ENCODE measurements at places on chromosomes 16 and 17.

DNA sequence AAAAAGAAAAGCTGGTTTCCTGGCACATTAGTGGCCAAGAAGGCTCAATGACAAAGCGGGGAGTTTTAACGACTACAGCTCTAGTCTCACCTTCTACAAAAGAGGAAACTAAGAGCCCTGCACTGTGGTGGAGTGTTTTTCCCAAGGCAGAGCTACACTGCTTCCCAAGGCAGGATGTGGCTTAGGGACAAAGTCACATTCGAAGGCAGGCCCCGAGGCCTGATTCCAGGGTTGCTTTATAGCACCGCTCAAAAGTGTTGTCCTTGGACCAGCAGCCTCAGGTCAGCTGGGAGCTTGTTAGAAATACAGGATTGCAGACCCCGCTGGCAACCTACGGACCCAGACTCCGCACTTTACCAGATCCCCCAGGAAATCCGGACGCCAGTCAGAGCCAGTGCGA is 23.8 kb downstream of the TMEM92 start:
- no peak for DNase-seq

- no peak for DNase-seq
Measured at GRCh38 chr17:17768424-17769088, 68.2 kb downstream of the SREBF1 start.

GRCh38 chr17:83065660-83066542 is 13.5 kb upstream of the METRNL start:
- DNase-seq = no peak

- DNase-seq = no peak
Measured at GRCh38 chr17:50976951-50977472, 110.9 kb upstream of the TOB1 start.

GRCh38 chr17:39769974-39770587 is 32.3 kb downstream of the GRB7 start:
- no peak for DNase-seq

DNA sequence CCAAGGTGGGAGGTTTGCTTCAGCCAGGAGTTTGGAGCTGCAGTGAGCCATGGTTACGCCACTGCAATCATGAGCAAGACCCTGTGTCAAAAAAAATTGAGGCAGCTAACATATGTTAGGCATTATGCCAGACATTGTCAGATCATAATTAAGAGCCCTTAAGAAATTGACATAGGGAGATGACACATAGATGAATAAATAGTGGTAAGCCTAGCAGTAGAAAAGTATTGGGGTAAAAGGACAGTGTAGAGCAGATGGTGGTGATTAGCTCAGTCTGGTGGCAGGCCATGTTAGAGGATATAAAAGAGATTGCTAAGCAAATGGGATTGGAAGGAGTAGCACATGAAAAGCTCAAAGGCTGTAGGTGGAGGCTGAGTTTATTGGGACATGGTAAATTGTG is 22.6 kb downstream of the SRCAP start:
- DNase-seq = no peak

DNA sequence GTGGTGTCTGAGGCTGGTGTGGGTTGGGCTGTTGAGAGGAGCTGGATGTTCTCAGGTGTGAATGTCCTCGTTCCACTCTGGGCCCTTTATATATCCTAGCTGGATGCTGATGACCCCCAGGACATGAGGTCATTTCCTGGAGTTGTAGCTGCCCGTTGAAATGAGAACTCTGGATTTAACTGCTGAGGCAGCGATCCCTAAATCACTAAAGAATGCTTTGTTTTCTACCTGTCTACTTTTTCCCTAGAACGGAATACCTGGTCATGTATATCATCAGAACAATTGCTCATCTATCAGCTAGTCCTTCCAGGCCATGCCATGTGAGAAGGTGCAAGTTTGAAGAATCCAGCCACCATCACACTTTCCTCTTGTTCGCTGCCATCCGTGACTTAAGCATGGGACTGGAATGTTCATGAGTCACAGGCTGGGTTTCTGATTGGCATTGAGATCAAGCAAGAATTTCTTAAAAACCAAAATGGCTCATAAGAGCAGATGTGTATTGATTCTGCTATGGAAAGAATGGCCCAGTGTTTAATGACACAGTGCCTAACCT is at the start of gene KRTAP2-3:
Gene KRTAP2-3 (minus strand): TSS at position 63 of the 553 bp plus-strand sequence. CDS start 64 bp downstream, outside the sequence.
- no peak for DNase-seq

- no peak for DNase-seq
Measured at GRCh38 chr17:27481327-27481726, 25.1 kb downstream of the KSR1 start.

- no peak for DNase-seq
Measured at GRCh38 chr17:74078363-74078941, 125.0 kb upstream of the RPL38 start.

- DNase-seq = no peak
Measured at GRCh38 chr16:48385253-48386150, at the start of gene SIAH1. SIAH1 (minus strand) TSS chr16:48385413; CDS start chr16:48362428, 22,985 bp downstream.

- no peak for DNase-seq
Measured at GRCh38 chr16:81708266-81709015, 70.7 kb upstream of the PLCG2 start.

GRCh38 chr17:41666708-41667279 is 21.9 kb upstream of the EIF1 start:
- DNase-seq = peak; percentile 45

GRCh38 chr17:28716740-28717577 is 709 bp downstream of the RAB34 start:
- no peak for DNase-seq

DNA sequence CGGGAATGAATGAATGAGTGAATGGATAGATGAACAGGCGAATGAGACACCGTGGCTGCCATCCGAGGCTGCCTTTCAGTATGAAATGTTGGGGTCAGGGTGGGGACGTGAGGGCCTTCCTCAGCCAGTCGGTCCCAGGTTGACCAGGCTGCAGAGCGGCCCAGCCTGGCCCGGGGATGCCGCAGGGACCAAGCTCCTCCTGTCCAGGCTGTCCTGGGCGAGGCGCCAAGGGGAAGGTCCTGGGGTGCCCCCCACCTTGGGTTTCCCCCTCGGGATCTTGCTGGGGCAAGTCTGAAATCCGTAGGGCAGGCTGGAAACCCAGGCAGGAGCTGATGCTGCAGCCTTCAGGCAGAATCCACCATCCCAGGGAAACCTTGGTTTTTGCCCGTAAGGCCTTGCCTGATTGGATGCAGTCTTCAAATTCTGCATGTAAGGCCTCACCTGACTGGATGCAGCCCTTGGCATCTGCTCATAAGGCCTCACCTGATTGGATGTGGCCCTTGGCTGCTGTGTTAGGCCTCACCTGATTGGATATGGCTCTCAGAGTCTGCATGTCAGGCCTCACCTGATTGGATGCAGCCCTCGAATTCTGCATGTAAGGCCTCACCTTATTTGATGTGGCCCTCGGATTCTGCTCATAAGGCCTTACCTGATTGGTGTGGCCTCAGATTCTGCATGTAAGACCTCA is 61.7 kb upstream of the ZNF469 start:
- no peak for DNase-seq

DNA sequence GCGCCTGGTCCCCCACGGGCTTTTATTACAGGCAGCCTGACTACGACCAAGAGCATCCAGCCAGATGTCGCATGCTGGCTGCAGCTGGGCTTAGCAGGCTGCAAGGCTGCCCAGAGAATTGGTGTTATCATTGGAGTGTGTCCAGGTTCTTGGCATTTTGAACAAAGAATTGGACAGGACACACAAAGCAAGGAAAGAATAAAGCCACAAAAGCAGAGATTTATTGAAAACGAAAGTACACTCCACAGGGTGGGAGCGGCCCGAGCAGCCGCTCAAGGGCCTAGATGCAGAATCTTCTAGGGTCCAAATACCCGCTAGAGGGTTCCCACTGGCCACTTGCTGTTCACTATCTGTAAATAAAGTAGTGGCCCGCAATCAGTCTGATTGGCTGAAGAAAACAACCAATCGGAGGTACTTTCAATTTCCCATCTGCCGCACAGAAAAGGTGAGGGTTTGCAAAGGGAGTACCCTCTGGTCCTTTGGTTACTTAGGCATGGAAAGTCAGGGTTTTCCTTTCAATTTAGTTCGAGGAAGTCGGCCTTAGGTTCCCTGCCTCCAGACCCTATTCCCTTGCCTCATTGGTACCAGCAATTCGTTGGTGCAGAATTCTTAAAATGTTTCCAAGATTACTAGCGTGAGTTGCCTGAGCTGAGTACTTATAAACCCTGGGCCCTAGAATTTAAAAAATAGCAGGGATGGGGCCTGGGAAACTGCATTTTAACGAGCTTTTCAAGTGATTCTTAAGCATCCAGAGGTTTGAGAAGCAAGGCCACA is 38.5 kb upstream of the CNEP1R1 start:
- no peak for DNase-seq

- no peak for DNase-seq
Measured at GRCh38 chr17:21511363-21512195, 135.4 kb downstream of the KCNJ12 start.

GRCh38 chr16:77169650-77170236 is 21.2 kb upstream of the MON1B start:
- DNase-seq = no peak

DNA sequence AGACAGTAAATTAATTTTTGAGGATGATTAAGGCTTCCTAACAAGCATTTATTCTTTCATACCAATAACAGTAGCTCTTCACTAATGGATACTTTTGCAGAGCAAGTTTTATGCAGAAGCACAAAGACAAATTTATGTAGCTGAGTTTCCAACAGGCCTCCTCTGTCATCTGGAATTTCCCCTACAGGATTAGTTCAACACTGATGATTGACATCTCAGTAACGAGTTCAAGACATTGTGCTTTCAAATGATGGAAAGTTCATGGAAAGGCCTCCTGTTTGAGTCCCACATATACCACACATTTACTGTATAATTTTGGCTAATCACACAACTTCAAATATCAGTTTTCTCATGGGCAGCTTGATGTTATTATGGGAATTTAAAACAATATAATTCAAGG is 40.6 kb downstream of the ABCA10 start:
- no peak for DNase-seq

- no peak for DNase-seq
Measured at GRCh38 chr17:59725691-59726090, 18.2 kb downstream of the VMP1 start.

GRCh38 chr17:67532326-67532871 is 155.3 kb downstream of the PITPNC1 start:
- DNase-seq = no peak

DNA sequence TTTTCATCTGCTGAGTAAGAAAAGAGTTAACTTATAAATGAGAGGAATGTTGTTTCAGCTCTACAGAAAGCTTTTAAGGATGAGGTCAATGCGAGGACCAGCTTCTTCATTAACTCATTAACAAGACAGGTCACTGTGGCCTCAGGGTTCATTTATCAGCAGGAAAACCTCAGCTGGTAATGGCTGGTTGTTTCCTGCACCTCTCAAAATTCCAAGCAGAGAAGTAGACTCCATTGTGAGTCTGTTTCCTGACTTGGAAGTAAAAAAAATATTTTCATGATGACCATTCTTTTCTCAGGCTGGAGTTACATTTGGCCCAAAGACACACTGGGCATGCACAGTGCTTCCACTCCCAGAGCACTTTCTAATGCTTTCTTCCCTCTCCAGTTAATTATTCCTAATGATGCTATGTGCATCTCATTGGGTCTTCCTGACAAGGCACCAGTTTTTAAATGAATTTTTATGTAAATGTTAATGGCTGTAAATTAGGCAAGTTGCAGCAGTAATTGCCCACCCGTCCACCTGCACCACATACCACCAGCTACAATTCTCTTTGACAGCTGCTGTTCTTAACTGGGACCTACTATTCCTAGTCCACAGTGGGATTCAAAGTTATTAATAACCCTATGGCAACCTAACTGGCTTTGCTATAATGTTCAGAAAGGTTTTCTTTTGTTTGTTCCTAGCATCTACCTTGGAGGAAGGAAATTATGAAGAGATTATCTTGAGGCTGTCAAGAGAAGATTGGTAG is 89.5 kb upstream of the BCAR1 start:
- no peak for DNase-seq

GRCh38 chr17:17886726-17887125 is 49.9 kb upstream of the SREBF1 start:
- DNase-seq = no peak

GRCh38 chr16:82891918-82892317 is 265.1 kb downstream of the CDH13 start:
- DNase-seq = no peak

- DNase-seq = no peak
Measured at GRCh38 chr16:85398688-85399582, 214.2 kb upstream of the GSE1 start.

- DNase-seq = no peak
Measured at GRCh38 chr17:55405600-55405999, 16.0 kb downstream of the MMD start.

DNA sequence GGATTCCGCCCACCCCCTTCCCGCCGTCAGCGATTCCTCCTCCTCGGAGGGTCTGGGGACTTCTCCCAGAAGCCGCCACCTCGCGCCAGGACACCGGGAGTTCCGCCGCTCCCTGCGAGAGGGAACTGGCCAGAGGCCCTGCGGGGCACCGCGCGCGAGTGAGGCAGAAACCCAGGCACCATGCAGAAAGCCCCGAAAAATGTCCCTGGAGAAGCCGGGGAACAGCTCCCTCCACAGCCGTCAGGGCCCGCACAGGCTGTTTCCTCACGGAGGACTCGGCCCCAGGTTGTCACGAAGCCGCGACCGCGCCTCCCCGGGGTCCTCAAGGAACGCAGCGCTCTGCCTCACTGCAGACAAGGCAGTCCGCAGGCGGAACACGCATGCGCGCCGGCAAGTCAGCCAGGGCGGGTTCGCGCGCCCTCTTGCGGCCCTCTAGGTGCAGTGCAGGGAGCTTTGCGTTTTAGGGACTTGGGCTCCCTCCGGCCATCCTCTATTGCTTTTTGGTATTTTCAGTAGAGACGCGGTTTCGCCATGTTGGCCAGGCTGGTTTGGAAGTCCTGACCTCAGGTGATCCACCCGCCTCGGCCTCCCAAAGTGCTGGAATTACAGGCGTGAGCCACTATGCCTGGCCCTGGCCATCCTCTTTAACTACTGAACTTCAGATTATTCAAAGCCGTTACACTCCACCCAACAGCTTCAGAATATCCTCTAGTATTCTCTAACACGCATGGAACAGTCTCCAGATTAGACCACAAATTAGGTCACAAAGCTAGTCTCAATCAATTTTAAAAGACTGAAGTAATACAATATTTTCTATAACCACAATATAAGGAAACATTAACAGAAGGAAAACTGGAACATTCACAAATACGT is 20.3 kb upstream of the ZNF287 start:
- DNase-seq = no peak

DNA sequence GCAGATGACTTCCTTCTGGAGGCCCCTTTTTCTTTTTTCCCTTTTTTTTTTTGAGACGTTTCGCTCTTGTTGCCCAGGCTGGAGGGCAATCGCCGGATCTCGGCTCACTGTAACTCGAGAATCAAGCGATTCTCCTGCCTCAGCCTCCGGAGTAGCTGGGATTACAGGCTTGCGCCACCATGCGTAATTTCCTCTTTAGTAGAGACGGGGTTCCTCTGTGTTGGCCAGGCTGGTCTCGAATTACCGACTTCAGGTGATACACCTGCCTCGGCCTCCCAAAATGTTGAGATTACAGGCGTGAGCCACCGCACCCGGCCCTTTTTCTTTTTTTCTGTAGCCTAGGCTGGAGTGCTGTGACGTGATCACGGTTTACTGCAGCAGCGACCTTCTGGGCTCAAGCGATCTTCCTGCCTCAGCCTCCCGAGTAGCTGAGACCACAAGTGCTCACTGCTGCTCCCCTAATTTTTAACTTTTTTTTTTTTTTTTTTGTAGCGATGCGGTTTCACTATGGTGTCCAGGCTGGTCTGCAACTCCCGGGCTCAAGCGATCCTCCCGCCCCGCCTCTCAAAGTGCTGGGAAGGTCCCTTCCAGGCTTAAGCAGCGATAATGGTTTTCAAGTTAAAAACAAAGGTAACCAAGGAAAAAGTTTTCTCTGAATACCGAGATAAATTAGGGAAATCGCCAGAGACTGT is 956 bp upstream of the IST1 start:
- DNase-seq = no peak
